Activated CD8-positive, alpha-beta memory T cell treated with anti-CD3 and anti-CD28 coated beads, Interleukin-2, amount 10 ng/mL, durations not matched to agents 7 days and 5 days (primary cell): ENCODE measurements at places on chromosomes 7 and 10. TPM values are rescaled to one million over a fixed set of nuclear protein-coding genes. Genes with fewer than 3 reads are reported as not detected.

Gene ZCCHC24
- 3.1 TPM for total RNA-seq

Gene PRSS1
- not detected for total RNA-seq

Gene CYP51A1
- 68.2 TPM for total RNA-seq

Gene LRRC18
- not detected for total RNA-seq

Gene IFIT1B
- total RNA-seq: 0.29 TPM

Gene ABCB1
- 15.1 TPM for total RNA-seq

Gene RBM48
- 19.0 TPM for total RNA-seq

Gene DPY19L1
- 16.0 TPM for total RNA-seq

DNA sequence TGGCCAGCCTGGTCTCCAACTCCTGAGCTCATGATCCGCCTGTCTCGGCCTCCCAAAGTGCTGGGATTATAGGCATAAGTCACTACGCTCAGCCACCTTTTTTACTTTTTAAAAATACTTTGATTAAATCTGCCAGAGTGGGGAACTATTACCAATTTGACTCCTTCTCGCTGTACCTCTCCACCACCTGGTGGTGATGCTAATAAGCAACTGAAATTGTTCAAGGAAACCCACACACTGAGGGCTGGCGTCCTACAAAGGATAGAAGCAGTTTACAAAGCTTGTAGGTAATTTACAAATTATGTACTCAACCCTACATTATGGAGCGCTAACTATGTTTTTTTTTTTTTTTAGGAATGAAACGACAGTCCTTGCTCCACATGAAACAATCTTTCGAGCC lies 111.1 kb downstream of the CPED1 start:
- no peak overlapping the region for H3K27ac ChIP-seq
- no peaks in the 10 kb centered on the region for H3K4me1 ChIP-seq
- no peak overlapping the region for H3K4me3 ChIP-seq
- H3K36me3 ChIP-seq: no peaks in the 10 kb centered on the region
- peaks cover 34% of the 10 kb centered on the region for H3K27me3 ChIP-seq

DNA sequence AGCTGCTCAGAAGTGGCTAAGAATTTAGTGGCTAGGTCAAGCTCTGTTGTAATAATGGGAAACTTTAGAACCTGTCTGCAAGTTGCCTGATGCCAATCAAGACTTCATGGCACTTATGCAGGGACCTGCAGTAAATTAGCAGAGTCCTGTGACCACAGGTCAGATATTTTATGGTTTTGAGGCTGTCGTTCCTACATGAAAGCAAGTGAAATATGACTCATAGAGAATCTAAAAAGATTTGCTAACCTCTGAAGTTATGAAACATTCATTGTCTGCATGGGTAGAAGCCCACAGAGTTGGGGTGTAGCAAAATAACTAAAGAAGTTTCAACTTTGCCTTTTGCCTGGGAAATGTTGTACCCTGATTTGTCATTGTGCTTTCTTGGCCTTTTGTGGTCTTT lies 32.3 kb downstream of the SLC39A12 start:
- H3K36me3 ChIP-seq: no peaks in the 10 kb centered on the region
- no peaks in the 10 kb centered on the region for H3K27me3 ChIP-seq
- no peak overlapping the region for H3K27ac ChIP-seq
- no peaks in the 10 kb centered on the region for H3K4me1 ChIP-seq
- DNase-seq: no peak

GRCh38 chr7:39910108-39910869 lies 39.8 kb upstream of the CDK13 start:
- H3K27me3 ChIP-seq: no peaks in the 10 kb centered on the region
- peaks cover 3% of the 10 kb centered on the region for H3K36me3 ChIP-seq
- H3K4me1 ChIP-seq: peaks cover 5% of the 10 kb centered on the region
- DNase-seq: no peak

DNA sequence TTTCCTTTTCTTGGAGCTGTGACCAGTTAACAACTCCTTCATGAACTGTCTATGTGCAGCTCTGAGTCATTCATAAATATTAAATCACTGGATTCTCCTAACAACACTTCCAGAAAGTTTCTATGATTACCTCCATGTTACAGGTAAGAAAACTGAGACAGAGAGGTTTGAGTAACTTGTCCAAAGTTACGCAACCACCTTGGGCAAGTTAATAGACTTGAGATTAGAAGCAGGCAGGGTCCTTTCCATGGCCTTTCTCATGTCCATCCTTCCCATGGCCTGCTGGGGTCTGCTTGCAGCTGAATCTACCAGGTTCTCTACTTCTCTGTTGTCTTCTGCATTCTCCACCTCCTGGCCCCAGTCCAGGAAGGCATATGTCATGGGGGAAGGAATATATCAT lies 648.8 kb upstream of the MKI67 start:
- no peaks in the 10 kb centered on the region for H3K4me1 ChIP-seq
- no peak for DNase-seq
- no peaks in the 10 kb centered on the region for H3K36me3 ChIP-seq
- H3K27ac ChIP-seq: no peak overlapping the region
- H3K4me3 ChIP-seq: no peak overlapping the region

DNA sequence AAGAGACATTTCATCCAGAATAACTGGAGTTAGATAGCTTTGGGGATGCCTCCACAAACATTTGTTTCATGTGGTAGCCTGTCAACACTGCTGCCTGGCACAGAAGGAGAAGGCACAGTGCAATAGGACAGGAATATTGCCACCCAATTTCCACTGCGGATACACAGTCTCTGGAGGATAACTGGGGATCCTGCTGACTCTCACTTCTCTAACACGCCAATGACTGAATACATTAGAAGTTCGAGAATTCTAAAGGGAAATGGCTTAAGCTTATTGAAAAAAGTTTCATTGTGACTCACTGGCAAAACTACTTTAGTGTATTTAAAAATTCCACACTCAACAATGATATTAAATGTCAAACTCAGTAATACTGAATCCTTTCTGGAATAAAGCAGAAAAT lies 12.9 kb downstream of the ARL3 start:
- peaks cover 41% of the 10 kb centered on the region for H3K36me3 ChIP-seq
- no peak for DNase-seq
- H3K27ac ChIP-seq: no peak overlapping the region
- peaks cover 11% of the 10 kb centered on the region for H3K4me1 ChIP-seq
- H3K4me3 ChIP-seq: no peak overlapping the region

- H3K27ac ChIP-seq: peak overlapping the region; percentile 73
- DNase-seq: no peak
- no peaks in the 10 kb centered on the region for H3K27me3 ChIP-seq
Observed at GRCh38 chr10:80503584-80504157, 34.0 kb upstream of the SH2D4B start.

- H3K27me3 ChIP-seq: no peaks in the 10 kb centered on the region
- no peaks in the 10 kb centered on the region for H3K36me3 ChIP-seq
- no peaks in the 10 kb centered on the region for H3K4me1 ChIP-seq
- DNase-seq: no peak
Observed at GRCh38 chr10:78771260-78771659, 297.5 kb upstream of the ZMIZ1 start.

DNA sequence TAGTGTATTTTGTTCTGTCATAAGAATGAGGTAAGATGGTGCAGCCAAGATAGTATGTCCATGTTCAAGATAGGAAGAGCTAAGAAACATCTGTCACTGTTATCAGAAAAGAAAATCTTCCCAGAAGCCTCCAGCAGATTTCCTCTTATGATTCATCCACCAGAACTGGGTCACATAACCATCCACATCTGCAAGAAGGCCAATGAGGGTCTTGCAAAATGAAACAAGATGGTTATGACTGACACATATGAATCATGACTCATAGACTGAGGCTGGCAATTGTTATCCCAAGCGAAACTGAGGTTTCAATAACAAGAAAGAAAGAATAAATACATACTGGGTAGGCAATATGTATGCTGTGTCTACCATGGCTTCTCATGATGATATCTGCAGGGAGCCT lies 30.3 kb downstream of the CCNJ start:
- H3K4me3 ChIP-seq: no peak overlapping the region
- peak; percentile 49 for DNase-seq
- H3K36me3 ChIP-seq: peaks cover 19% of the 10 kb centered on the region
- no peaks in the 10 kb centered on the region for H3K27me3 ChIP-seq
